Heart left ventricle (tissue), 16 donors: ENCODE measurements at places on chromosomes 12 and 14.

GRCh38 chr12:51318846-51319599 lies 5.0 kb downstream of the BIN2 start:
- no peak for DNase-seq

- no peak for DNase-seq
Measured at GRCh38 chr14:56248442-56248841, 130.2 kb downstream of the PELI2 start.

DNA sequence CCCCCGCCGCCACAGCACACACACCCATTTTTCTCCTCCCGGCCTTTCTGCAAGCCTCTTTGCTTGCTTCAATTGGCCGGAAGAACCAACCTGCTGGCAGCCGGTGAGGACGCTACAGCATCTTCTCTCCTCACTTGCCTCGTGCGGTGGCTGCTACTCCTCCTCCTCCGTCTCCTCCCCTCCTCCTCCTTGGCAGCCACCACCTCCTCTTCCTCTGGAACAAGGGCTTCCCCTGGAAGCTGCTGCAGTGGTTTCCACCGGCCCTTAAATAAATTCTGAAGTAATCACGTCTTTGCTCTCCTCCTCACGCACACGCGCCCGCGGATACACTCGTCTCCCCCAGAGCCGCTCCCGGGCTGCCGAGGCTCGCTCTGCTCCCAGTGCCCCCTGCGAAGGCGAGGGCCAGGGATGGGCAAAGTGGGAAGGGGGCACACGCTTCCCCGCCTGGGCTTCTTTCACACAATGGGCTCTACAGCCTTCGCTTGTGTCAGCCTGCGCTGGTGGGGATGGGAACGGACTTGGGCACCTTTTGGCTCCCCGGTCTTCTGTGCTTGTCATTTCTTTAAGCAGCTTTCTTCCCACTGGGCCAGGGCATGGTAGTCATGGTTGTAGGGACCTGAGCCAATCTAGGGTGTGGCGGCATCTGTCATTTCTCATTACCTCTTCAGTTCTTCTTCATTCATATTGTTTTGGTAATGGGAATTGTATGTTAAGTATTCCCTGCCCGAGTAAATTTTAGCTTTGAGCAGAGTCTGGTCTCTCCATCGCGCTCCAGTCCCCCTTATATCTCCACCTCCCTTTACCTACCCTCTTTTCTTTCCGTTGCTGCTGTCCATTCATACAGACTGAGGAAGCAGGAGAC lies at the start of gene PPFIA2:
Gene PPFIA2, minus strand, starts transcription at position 161 of the 862 bp plus-strand sequence.
- peak; percentile 55 for DNase-seq

DNA sequence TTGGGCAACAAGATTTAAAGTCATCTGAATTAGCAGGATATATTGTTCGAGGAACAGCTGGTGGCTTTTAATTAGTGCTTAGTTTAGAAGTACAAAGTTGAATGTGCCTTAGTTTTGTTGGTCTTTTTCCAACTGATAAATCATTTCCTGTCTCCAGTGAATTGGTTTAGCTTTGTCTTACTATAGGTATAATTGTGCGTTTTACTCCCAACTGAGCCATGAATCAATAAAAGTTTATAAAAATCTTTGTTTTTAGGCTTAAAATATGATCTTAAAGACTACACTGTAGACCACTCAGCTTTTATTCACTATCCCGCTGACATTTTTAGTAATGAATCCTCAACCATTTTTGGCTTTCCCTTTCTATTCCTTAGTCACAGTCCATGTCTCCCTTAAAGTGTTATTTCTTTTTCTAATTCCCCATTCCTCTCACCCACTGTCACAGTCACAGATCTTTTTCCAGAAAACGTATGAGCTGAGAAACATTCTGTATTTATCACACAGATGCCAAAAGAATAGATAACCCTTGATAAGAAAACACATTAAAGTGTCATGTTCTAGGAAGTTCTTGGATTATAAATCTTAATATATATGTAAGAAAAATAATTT lies 34.0 kb upstream of the ALG10 start:
- no peak for DNase-seq

DNA sequence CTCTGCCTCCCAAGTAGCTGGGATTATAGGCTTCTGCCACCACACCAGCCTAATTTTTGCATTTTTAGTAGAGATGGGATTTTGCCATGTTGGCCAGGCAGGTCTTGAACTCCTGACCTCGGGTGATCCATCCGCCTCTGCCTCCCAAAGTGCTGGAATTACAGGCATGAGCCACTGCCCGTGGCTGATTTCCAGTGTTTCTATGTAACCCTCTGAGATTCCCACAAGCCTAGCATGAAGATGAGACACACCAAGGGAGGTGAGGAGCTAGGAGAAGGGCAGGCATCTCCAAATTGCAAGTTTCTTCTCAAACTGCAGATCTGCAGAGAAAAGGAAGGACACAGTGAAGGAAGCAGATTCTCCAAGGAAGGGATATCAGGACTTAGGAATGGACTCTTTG lies 125.0 kb downstream of the CACNA1C start:
- no peak for DNase-seq

DNA sequence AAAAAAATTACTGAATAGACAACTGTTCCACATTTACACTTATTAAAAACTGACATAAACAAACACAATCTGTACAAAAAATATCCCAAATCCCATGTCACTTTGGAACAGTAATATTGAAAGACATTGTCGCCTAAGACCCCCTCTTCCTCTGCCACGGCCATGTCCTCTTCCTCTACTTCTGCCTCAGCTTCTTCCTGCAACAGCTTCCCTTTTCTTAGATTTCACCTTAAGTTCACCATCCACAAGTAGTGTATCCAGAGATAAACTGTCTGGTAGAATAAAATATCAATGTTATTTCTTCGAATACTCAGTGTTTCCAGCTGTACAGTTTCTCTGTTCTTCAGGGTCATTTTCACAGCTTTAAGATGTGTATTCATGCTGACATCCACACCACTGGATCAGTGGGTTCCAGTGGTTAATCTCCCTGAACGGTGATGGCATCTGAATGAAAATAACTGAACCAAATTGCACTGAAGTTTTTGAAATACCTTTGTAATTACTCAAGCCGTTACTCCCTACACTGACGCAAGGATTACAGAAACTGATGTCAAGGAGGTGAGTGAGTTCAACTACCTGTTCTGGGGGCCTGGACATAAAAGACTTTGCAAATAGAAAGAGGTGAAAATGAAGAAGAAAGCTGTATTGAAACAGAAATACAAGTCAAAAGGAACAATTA lies 208.5 kb downstream of the C12orf50 start:
- no peak for DNase-seq

GRCh38 chr12:12919666-12920435 lies 28.5 kb downstream of the GPRC5A start:
- no peak for DNase-seq

DNA sequence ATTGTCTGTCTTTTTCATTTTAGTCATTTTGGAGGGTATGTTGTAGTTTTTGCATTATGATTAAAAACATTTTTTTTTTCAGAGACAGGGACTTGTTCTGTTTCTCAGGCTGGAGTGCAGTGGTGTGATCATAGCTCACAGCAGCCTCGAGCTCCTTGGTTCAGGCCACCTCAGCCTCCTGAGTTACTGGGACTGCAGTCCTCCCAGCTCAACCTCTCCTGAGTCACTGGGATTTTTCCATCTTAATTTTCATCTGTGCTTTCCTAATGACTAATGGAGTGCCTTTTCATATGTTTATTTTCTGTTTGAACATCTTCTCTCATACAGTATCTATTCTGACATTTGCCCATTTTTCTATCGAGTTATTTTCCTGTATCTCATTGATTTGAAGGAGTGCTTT lies 52.6 kb downstream of the DYRK2 start:
- DNase-seq = no peak

- no peak for DNase-seq
Measured at GRCh38 chr12:11922361-11922760, 148.4 kb upstream of the BCL2L14 start.

- DNase-seq = peak; percentile 30
Measured at GRCh38 chr14:104138718-104139459, 502 bp downstream of the KIF26A start.

DNA sequence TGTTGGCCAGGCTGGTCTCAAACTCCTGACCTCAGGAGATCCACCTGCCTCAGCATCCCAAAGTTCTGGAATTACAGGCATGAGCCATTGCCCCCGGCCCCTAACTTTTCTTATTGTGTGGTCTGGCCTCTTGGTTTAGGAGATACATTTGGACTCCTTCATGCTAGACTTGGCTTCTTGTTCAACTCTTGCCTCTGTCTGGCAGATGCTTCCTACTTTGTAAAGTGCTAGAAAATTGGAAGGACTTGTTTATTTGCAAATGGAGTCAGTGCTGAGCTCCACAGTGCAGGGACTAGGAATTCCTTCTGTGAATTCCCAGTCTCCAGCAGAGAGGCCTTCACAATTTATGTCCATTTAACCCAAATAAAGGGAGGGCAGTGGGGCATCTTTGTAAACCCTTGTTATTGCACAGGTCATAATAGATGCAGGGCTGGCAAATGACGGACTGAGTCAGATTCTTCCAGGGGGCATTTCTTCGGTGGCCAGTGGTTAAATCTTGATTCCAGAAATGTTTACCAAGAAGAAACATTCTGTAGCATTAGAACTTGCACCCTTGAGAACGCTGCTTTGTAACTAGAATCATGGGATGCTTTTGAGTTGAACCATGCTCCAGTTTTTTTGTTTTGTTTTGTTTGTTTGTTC lies 73.8 kb upstream of the TBX3 start:
- DNase-seq = no peak
